ENCODE measurements at places on chromosomes 7 and 10. TPM values are rescaled to one million over a fixed set of nuclear protein-coding genes. Genes with fewer than 3 reads are reported as not detected.

GRCh38 chr7:16883918-16884317, 2.1 kb upstream of the AGR3 start:
- no peaks in the 10 kb centered on the region for H3K27me3 ChIP-seq
- no peak for DNase-seq
- H3K27ac ChIP-seq: no peak overlapping the region

- H3K4me1 ChIP-seq: no peaks in the 10 kb centered on the region
- no peaks in the 10 kb centered on the region for H3K27me3 ChIP-seq
- no peak for DNase-seq
- H3K4me3 ChIP-seq: no peak overlapping the region
- no peak overlapping the region for H3K27ac ChIP-seq
Observed at GRCh38 chr10:116472891-116473290, 45.2 kb downstream of the PNLIPRP3 start.

RAB19 gene
- total RNA-seq: 3.3 TPM

GRCh38 chr7:137661634-137662033, 185.1 kb downstream of the DGKI start:
- no peaks in the 10 kb centered on the region for H3K27me3 ChIP-seq
- no peak overlapping the region for H3K27ac ChIP-seq
- no peak overlapping the region for H3K4me3 ChIP-seq
- no peaks in the 10 kb centered on the region for H3K4me1 ChIP-seq
- no peaks in the 10 kb centered on the region for H3K36me3 ChIP-seq

GJD4 gene
- total RNA-seq: not detected

SAMD9L gene
- total RNA-seq: 49.9 TPM

DNA sequence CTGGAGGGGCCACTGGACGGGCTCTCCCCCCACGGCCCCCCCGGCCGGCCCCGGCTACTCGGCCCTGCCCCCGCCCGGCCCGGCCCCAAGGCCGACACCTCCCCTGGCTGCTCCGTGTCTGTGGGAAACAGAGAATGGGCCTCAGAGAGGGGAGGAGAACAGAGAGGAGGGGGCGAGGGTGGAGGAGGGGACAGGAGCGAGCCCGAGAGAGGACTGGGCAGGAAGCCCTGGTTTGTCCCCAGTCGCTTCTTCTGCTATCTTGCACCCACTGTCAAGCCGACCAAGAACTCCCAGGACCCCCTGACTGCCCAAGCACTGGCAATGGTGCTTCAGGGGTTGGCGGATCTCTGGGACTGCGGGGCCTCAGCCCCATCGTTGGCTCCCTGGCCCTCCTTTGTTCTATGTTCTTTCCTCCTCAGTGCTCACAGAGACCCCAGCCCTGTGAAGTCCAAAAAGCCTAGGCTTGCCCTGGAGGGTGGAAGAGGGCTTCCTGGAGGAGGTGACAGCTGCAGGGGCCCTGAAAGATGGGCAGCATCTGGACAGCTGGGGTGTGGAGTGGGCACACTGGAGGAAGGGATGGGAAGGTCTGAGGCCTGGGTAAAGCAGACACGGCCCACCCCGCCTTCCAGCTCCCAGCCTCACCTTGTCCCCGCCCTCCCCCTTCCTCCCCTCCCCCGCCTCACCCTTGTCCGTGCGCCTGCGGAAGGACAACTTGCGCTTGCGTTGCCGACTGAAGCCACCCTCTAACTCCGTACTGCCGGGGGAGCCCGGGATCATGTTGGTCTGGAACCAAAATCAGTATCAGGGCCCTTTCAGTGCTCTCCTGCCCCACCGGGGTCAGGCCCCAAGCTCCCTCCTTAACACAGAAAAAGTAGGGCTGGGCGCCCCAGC, 30.1 kb downstream of the KCNH2 start:
- H3K4me1 ChIP-seq: no peaks in the 10 kb centered on the region
- no peak overlapping the region for H3K4me3 ChIP-seq
- H3K36me3 ChIP-seq: no peaks in the 10 kb centered on the region
- no peak overlapping the region for H3K27ac ChIP-seq
- DNase-seq: no peak
- no peaks in the 10 kb centered on the region for H3K27me3 ChIP-seq

GRCh38 chr10:120946497-120946896, 95.3 kb downstream of the WDR11 start:
- H3K36me3 ChIP-seq: no peaks in the 10 kb centered on the region
- no peak overlapping the region for H3K4me3 ChIP-seq
- peaks cover 16% of the 10 kb centered on the region for H3K4me1 ChIP-seq
- H3K27me3 ChIP-seq: peaks cover 18% of the 10 kb centered on the region
- H3K27ac ChIP-seq: no peak overlapping the region
- no peak for DNase-seq

DNA sequence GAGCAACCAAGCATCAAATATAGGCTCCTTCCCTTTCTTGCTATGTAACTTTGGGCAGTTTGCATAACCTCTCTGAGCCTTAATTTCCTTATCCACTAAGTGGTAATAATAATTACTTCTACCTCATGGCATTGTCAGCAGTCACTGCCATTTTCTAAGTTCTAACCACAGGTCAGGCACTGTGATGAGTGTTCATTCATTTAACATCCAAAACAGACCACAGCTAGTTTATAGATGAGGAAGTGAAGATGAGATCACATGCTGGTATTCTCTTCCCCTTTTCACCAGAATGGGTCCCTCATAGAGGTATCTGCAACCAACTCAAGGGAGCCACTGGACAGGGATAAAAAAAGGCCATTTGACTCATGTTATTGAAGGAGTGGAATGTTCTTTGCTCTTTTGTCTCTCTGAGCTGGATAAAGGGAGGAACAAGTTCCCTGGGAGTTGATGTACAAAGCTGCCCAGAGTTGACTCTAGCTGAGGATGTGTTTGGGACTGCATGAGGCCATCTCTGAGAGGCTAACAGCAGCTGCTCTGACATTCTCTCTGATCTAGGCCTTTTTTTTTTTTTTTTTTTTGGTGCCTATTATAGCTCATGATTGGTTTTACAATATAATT, 65.0 kb downstream of the DNAJC12 start:
- no peak overlapping the region for H3K27ac ChIP-seq
- no peaks in the 10 kb centered on the region for H3K36me3 ChIP-seq
- no peak for DNase-seq

DNA sequence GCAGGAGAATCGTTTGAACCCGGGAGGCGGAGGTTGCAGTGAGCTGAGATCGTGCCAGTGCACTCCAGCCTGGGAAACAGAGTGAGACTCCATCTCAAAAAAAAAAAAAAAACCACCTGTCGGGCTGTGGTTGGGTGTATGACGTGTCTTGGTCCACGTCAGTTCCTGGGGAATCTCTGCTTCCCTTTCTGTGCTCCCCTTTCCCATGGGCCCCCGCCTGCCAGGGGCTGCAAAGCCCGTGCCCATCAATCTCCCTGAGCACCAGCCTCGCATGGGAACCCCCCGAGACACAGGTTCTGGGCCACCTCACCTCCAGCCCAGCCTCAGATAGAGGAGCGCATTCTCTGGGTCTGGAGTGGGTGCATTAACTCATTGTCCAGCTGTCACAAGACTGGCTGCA, 2.3 kb upstream of the SH2B2 start:
- no peak overlapping the region for H3K27ac ChIP-seq
- H3K4me1 ChIP-seq: peaks cover 53% of the 10 kb centered on the region
- DNase-seq: no peak
- H3K27me3 ChIP-seq: no peaks in the 10 kb centered on the region

GRCh38 chr10:108521827-108522492, 1357.5 kb upstream of the SORCS1 start:
- no peaks in the 10 kb centered on the region for H3K4me1 ChIP-seq
- no peaks in the 10 kb centered on the region for H3K27me3 ChIP-seq
- no peak for DNase-seq
- H3K4me3 ChIP-seq: no peak overlapping the region
- H3K36me3 ChIP-seq: no peaks in the 10 kb centered on the region

- H3K36me3 ChIP-seq: no peaks in the 10 kb centered on the region
- H3K27me3 ChIP-seq: no peaks in the 10 kb centered on the region
- peaks cover 11% of the 10 kb centered on the region for H3K4me1 ChIP-seq
- no peak for DNase-seq
Observed at GRCh38 chr10:88390041-88390440, 193.1 kb downstream of the RNLS start.

Data from natural killer cell (primary cell).